ENCODE measurements at places on chromosomes 7 and 10.
A peak's percentile ranks its signal among the peaks of the same experiment; 100 is the strongest.

- no peak for DNase-seq
These were observed 17.3 kb upstream of the EVX1 start for GRCh38 chr7:27224983-27225934.

DNA sequence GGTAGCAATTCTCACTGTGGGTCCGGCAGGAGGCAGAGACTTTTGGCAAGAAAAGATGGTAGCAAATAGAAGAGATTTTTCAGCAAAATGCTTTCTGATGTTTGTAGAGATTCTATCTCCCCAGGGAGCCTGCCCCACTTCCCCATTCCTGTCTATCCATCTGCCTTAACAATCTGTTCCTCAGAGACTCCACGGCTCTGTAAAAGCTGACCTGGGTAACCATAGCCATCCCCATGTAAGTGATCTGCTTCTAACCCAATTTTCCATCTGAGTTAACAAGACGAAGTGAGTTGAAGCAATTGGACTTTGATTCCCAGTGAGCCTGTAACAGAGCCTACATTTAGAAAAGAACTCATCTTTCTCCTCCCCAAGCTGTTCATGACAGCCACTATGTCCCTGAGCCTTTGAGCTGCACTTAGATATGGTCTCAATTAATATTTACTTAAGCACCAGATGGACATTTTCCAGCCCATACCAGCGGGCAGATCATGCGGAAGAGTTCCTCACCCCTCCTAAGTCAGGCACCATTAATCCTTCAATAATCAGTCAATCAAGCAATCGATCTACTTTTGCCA lies 896.1 kb downstream of the CCSER2 start:
- no peak for DNase-seq

DNA sequence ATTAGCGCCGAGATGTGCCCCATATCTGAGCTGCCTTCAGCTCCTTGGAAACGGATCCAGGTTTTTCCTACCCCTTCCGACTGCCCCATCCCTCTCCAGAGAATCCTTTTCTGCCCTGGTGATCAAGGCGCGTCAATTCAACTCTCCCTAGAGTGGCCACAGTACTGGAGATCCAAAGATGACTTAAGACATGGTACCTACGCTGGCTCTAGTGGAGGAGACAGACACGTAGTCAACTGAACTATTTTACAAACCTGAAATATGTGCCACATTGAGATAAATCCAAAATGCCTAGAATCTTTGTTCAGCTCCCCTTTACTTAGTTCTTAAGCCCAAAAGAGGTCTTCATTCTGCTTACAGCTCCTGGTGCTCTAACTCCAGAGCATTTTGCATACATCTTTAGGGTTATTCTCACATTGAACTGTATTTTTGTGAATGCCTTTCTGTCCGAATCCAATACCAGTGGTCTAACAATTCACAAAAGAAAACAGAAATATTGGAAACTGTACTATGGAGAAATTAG lies 444 bp upstream of the TNPO3 start:
- no peak for DNase-seq

DNA sequence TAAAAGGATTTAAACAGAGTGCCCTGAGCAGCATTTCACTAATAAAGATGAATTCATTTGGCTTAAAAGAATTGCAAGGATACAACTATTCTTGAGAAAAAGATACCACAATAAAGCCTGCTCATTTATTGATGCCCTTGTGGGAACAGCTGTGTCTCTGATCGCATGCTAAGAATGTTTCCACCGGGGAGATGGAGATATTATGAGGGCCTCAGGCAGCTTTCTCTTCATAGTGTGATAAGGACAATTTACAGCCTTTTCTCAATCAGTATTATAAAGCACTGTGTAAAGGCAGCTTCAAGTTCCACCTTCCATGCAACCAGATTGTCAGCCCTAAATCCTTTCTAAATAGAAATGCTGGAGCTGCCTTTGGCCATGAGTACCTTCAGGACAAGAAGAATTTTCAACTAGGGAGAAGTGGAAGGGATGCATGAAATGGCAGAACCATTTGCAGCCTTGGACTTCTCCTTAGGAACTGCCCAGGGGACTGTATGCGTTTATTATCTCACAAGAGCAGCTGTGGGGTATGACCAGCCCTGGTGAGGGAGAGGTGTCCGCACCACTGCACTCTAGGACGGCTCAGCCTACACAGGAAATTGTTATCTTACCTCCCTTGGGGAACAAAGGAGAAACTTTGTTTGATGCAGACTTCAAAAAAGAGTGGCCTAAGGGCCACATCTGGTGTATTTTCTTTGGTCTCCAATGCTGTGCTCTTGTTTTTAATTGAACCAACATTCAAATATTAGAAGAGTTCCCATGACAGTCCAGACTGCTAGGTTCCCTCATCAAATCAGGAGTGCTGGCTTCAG lies 116.9 kb upstream of the PCGF5 start:
- DNase-seq: no peak

GRCh38 chr10:127907411-127908105 lies 655 bp downstream of the PTPRE start:
- no peak for DNase-seq

- no peak for DNase-seq
These were observed 73.1 kb upstream of the SAMD8 start for GRCh38 chr10:75038335-75038734.

DNA sequence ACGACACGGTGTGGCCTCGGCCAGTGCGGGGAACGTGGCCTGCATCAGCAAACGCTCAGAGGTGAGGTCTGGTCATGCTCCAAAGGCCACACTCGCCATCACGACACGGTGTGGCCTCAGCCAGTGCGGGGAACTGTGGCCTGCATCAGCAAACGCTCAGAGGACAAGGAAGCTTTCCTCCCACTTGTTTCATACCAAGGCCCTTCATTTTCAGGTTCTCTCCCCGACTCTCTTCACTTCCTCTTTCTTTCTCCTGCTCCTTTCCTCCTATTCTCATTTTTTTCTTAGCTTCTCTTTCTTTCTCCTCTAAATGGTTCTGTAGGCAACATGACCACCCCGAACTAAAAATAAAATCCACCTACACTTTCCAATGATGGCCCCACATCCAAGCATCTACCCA lies 384.4 kb upstream of the SHH start:
- no peak for DNase-seq

GRCh38 chr10:91360461-91360860 lies 49.7 kb upstream of the HECTD2 start:
- no peak for DNase-seq

- DNase-seq: no peak
These were observed 12.4 kb upstream of the ACTA2 start for GRCh38 chr10:88964869-88965415.

- no peak for DNase-seq
These were observed 77.5 kb upstream of the GTF2I start for GRCh38 chr7:74579800-74580685.

GRCh38 chr7:70886547-70886946 lies 245.4 kb upstream of the GALNT17 start:
- no peak for DNase-seq

GRCh38 chr10:17527514-17528146 lies 73.2 kb upstream of the ST8SIA6 start:
- no peak for DNase-seq

DNA sequence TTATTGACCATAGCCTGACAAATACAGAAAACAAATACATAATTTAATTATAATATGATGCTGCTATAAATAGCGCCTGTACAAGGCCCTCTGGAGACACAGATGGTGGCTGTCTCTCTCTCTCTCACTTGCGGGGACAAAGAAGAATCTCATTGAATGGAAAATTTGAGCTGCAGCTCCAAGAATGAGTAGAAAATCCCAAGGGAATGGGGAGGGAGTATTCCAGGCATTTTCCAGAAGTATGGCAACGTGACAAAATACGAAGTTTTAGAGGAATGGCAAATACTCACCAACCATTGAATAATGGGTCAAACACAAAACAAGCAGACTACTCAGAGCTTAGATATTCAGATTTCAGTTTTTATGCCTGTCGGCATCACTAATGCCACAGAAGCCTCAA lies 179.9 kb downstream of the NRP1 start:
- DNase-seq: no peak

- DNase-seq: no peak
These were observed 20.5 kb upstream of the COL1A2 start for GRCh38 chr7:94374231-94374630.

DNA sequence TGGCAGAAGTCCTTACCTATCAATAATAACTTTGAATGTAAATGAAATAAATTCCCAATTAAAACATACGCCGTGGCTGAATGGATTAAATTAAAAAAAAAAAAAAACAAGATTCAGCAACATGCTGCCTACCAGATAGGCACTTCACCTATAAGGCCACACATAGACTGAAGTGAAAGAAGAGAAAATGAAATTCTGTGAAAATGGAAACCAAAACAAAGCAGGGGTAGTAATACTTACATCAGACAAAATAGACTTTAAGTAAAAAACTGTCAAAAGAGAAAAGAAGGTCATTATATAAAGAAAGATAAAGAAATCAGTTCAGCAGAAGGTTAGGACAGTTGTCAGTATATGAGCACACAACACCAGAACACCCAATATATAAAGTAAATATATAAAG lies 55.3 kb downstream of the TCAF1 start:
- no peak for DNase-seq

DNA sequence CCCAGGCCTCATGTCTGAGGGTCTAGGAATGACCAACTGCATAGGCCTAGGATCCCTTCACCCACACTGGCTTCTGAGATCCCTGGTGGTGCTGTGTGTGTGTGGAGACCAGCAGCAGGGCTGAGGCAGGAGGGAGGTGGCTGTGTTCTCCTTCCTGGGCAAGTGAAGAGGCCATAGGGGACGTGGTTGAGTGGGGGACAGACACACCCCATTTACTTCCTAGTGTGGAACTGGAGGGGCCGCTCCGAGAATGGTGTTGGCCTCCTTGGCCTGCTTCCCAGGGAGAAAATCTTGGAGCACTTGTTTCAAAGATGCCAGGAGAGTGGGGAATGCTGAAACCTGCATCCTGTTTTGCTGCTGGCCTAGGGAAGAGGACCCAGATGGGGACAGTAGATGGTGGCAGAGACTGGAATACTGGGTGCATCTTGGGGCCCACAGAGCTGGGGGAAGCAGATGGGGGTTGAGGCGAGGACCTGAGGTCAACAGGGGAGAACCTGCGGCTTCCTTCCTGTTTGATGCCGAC lies 19.1 kb downstream of the UBTD1 start:
- DNase-seq: no peak

GRCh38 chr7:66099551-66100407 lies 14.9 kb upstream of the CRCP start:
- DNase-seq: peak; percentile 53

DNA sequence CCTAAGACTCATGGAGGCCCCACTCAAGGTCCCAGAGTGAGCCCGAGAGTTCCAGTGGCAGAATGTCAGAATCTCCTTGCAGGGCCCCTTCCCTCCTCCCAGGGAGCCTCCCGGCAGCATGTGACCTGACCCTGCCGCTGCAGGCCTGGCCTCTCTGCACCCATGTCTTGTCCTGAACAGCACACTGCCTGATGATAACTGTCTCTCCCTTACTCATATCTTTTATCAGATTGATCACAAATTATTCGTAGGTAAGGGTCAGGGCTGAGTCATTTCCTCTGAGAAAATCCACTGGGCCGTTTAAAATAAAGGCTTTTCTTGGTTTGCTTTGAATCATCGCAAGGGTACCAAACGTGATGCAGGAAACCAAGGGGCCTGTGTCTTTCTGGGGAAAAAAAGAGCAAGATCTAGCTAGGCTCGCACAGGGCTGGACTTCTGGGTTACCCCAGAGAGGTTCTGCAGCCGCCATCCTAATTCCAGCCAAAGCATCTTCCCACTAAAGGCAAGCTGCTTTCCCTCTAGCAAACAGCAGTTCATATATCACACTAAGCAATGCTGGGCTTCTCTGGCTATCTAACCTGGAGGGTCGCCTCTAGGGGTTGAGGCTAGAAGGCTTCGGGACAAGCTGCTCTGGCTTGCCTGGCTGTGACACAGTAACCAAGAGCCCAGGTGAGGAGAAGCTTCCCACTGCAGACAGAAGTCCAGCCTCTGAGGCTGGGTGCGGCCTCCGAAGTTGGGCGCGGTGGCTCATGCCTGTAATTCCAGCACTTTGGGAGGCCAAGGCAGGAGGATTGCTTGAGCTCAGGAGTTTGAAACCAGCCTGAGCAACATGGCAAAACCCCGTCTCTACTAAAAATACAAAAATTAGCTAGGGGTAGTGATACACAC lies 104.9 kb downstream of the SPDYE5 start:
- no peak for DNase-seq

DNA sequence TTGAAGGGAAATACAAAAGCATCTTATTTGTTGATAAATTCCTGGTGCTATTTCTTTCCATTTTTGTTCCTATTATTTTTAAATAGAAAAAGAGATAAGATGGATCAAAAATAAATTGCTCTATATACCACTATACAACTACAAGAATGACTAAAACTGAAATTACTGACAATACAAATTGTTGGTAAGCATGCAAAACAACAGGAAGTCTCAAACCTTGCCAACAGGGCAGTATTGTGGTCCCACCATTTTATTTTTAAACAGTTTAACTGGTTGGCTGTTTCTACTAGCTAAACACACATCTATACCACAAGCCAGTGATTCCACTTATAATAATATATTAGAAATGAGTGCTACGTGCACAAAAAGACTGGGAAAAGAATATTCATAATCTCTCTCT lies 213.0 kb downstream of the JAZF1 start:
- no peak for DNase-seq

- no peak for DNase-seq
These were observed 23.8 kb downstream of the ELN start for GRCh38 chr7:74051629-74052410.

DNA sequence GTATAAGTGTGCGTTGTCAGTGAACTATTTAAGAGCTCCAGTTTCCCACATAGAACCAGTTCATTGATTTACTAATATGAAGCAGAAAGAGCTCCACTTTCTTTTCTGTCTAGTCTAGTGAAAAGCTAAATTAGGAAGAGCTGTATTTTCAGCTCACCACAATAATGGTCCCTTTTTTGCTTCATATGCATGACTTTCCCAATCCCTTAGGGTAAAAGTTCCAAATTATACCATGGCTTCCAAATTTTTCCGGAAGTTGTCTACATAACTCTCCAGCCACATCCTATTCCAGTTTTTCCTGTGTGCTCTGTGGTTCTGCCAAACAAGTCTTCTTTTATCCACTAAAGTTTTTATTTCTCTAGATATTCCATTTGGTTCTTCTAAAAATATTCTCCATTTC lies 685.2 kb downstream of the REEP3 start:
- no peak for DNase-seq

- no peak for DNase-seq
These were observed 108.5 kb upstream of the SLC25A13 start for GRCh38 chr7:96430356-96430755.

DNA sequence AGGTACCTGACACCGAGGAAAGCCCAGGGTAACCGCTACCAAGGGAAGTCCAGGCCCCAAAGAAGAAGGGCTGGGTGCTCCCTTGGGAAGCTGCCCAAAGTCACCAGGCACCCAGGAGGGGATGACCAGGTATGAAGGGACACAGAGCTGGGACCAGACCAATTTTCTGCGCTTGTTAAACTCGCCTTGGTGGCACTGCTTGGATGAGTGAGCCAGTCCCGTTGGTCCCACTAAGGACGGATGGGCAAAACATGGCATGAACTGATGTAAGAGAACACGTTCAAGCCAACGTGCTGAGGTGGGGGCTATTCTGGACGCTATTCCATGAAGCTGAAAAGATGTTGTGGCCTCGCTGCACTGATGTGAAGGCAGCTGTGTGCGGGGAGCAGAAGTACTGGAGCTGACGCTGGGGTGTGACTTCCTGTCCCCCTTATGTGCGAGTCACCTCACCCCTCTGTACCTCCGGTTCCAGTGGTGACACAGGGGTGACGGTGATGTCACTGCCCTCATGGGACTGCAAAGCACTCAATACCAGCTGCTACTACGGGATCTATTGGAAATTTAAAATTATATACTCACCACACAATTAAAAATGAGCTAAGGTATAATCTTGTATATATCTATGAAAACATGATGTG lies 73.6 kb downstream of the COBL start:
- no peak for DNase-seq

- DNase-seq: no peak
These were observed 16.5 kb downstream of the ARPC1B start for GRCh38 chr7:99390941-99391602.
